ENCODE measurements at places on chromosomes 6 and 20.

DNA sequence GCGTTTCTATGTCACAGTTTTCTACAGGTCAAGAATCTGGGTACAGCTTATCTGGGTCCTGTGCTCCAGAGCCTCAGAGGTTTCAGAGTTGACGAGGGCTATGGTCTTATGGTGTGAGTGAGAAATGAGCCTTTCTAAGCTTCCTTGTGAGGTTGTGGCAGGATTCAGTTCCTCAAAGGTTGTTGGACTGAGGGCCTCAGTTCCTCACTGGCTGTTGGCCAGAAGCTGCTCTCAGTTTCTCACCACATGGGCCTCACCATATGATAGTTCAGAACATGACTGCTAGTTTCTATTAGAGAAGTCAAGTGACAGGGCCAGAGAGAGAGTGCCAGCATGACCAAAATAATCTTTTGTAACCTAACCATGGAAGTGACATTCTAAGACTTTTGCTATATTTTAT, 96.1 kb downstream of the NUS1 start:
- DNase-seq, result no peak

DNA sequence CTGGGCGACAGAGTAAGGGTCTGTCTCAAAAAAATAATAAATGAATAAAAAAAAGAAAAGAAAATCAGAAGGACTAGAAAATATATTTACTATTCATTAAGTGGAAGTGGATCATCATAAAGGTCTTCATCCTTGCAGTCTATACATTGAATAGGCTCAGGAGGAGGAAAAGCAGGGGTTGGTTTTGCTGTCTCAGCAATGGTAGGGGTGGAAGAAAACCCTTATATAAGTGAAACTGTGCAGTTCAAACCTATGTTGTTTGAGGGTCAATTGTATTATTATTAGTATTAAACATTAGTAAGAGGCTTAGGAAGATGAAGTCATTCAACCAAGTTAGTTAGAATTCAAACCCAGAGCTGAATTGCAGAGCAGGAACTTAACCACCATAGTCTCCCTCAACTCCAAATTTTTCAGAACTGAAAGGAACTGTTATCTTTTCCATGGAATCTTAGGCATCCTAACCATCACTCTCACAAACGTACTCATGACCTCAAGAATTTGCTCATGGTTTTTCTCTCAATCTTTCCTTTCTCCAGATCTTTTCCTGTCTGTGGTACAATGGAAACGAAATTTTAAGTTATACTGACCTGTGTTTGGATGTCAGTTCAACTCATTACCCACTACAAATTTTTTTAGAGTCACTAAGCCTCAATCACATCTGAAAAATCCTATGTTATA, 7.7 kb upstream of the SMIM13 start:
- DNase-seq, result peak; percentile 78

DNA sequence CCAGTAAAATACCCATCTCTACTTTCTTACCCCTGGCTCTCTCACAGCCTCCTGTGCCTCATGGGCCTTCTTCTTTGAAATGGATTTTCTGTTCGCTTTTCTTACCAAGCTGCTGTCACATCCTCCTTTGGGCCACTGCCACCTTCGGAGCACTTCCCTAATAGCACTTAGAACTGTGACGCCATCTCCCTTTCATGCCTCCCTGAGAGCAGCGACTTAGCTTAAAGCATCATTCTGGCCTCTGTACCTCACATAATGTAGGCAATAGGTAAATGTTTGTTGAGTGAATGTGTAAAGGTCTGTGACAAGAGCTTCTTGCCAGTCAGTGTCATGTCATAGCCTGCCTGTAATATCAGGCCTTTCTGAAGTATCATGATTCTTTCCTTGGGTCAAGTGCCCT, 78.8 kb downstream of the ADGRG6 start:
- no peak for DNase-seq

GRCh38 chr6:22146931-22147701, 149.7 kb downstream of the PRL start:
- no peak for DNase-seq

GRCh38 chr20:2742934-2743559, 50.5 kb downstream of the EBF4 start:
- DNase-seq, result peak; percentile 47

- DNase-seq, result peak; percentile 92
These were observed 112.6 kb downstream of the PLCB1 start for GRCh38 chr20:8244637-8245036.

DNA sequence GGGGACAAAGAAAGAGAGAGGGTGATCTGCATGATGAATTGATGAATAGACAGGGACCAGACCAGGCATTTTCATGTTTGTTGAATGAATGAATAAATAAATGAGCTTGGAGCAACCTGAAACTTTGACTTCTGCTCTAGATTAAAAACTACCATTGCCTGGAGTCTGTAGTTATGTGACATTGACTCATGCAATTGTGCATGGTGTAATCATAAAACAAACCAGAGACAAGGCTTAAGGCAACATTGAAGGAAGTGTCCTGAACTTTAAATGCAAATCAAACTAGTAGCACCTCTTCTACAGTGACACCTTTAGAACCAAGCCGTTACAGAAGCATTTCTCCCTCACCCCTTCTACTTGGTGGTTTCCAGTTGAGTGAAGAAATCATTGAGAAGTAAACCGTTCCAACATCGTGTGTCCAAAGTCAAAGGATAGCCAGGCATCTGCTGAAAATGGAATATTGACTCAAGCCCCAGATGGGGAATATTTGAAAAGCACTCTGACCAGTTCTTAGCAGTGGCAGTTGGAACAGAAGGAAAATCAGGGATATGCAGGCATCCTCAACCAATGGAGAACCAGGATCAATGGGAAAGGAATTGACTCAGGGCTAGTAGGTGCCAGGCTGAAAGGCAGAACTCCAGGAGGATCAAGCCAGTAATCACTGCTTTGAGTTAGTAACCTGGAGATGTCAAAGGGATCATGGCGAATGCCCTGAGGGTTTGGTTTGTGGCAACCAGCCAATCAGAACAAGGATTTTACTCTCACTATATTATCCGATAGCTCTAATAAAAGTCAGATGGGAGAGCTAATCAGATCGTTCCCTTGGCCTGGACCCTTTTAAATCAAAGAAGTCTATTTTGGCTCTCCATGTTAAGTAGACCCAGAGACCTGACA, 171.2 kb upstream of the TSHZ2 start:
- no peak for DNase-seq

DNA sequence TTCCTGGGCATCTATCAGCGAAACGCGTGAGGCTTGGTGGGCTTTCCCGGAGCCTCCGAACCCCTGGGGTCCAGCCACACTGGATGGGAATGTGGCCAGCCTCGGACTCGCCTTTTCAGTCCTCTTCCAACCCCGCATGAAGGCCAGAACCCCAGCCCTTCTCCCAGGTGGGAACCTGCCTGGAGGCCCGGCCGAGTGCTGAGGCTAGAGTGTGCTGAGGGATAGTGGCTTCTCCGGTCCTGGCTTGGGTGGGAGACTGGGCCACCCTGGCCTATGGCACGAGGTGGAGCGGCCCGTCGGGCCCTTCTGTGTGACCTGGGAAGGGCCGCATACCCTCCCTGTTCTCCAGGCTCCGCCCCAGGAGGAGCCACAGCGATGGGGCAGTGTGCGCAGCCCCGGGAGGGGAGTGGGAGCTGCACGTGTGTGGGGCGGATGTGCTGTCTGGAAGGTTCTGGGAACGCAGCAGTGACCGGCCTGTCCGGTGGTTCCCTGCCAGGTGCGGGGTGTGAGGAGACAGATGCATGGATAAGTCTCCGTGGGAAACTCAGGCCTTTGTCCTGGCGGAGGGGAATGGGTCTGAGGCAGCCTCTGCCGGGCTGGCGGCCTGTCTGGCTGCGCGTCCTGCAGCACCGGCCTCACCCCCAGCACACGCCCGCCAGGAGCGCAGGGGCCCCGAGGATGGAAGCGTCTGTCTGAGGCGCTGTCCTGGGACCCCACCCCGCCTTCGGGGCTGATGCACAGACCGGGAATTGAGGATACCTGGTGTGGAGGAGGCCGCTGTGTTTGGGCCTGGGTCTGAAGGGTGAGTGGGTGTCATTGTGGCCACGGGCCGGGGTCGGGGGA, 1.1 kb upstream of the BHLHE23 start:
- DNase-seq, result no peak

- peak; percentile 28 for DNase-seq
These were observed 3.3 kb downstream of the ENTPD6 start for GRCh38 chr20:25198663-25199383.

- peak; percentile 38 for DNase-seq
These were observed 54.8 kb downstream of the NFATC2 start for GRCh38 chr20:51487565-51488268.

DNA sequence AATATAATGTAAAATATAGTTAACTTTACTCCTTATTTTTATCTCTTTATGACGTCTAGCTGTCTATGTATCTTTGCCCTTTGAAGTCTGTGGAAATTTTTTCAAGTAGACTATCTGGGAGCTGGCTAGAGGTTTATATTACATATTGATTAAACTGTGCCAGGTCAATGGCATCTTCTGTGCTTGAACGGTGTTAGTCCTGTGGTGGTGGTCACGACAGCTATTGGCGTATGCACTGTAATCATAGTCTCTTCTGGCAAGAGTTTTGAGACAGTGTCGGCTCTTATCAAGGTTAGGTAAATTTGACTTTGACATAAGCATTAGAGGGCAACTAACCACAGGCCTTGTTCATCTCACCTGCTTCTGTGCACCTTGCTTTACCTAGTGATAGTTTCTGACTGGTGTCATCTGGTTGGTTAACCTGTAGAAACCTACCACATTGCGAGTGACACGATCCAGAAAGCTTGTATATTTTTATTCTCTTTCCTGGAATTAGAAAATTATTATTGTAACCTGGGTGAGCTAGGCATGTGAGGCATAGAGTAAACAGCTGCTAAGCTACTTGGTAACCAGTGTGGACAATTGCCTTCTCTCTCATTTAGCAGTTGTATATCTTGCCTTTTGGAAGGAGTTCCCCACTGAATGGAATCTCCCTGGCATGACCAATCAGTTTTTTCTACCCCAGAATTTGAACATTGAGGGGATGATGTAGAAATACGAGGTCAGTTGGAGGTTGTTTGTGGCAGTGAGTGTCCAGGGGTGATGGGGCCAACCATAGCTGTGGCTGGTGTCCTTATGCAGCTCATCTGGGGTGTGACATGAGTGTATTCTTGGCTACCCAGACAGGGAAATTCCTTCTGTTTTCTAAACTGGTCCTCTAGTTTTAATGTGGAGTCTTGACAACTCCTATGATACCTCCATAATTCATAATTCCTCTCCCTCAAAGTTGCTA, 45.9 kb downstream of the SH3BGRL2 start:
- DNase-seq, result no peak

DNA sequence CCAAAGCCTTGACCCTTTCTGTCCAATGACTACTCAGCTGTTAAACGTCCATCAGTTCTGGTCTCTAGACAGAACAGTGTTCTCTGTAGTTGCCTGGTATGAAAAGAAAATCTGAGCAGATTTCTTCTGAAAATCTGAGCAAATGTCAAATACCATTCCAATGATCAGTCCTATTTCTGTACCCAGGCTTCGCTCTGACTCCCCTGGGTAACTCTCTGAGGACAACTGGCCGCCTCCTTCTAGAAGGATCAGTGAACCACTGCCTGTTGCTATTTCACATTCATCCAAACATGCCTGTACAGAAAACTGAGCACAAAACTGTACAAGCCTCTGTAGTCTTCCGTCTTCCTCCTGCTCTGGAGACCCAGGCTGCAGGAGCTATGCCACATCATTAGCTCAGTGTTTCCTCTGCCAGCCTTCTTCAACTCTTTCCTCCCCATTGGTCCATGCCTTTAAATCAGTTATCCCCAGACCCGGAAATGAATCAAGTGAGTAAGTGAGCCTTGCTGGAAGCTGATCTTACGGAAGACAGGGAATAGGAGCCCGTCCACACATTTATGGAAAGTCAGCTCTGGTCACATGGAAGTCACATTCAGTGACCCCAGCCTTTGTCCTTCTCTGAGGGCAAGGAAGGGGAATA, 63.3 kb downstream of the DAAM2 start:
- DNase-seq, result no peak

GRCh38 chr6:7157752-7158616, 50.2 kb downstream of the RREB1 start:
- peak; percentile 28 for DNase-seq

DNA sequence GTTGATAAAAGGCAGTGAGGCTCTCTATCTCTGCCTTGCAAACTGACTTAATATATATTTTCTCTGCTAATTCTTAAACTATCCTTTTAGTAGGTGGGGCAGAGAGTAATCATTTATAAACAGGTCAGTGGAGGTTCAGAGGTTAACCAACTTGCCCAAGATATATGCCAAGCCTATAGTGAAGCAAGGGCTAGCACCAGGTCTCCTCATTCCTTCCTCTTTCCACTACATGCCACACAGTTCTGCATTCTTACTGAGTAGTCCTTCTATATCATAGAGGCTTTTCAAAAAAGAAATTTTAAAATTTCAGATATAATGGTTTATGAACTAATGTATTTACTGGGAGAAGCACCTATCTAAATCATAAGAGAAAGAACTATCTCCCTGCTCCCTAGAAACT, 8.5 kb downstream of the ARG1 start:
- no peak for DNase-seq

GRCh38 chr6:114042267-114043016, 71.5 kb upstream of the HDAC2 start:
- DNase-seq, result no peak

DNA sequence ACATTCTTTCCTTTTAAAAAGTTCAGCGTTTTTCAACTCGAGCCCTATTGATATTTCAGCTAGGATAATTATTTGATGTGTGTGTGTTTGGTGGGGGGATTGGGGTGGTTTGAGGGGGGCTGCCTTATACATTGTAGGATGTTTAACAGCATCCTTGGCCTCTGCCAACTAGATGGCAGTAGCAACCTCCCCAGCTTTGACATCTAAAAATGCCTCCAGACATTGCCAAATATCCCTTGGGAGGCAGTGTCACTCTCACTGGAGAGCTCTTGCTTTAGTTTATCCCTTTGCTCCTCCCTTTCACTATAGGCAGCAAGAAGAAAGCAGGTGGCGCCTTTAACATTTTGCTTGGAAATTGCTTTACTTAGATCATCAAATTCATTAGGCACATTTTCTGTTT, 14.6 kb upstream of the TP53TG5 start:
- no peak for DNase-seq

GRCh38 chr6:165183496-165184140, 125.8 kb downstream of the C6orf118 start:
- DNase-seq, result no peak

DNA sequence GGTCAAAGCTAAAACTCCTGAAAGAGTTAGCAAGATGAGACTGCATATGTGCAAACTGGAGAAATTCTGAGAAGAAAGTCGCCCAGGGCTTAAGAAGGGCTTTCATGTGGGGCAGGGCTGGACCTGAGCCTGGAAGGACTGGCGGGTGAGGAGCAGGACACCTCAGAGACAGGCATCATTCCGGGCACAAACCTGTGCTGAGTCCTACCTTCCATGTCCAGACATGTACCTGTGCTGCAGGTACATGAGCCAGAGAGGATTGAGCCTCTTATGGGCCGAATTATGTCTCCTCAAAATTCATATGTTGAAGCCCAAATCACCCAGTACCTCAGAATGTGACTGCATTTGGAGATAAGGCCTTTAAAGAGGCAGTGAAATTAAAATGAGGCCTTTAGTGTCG, 171.0 kb downstream of the QRSL1 start:
- DNase-seq, result no peak

Measured in fibroblast of the aortic adventitia (primary cell).